LoVo (cell line): ENCODE measurements at places on chromosomes 12 and 14.
A peak's percentile ranks its signal among the peaks of the same experiment; 100 is the strongest.

DNA sequence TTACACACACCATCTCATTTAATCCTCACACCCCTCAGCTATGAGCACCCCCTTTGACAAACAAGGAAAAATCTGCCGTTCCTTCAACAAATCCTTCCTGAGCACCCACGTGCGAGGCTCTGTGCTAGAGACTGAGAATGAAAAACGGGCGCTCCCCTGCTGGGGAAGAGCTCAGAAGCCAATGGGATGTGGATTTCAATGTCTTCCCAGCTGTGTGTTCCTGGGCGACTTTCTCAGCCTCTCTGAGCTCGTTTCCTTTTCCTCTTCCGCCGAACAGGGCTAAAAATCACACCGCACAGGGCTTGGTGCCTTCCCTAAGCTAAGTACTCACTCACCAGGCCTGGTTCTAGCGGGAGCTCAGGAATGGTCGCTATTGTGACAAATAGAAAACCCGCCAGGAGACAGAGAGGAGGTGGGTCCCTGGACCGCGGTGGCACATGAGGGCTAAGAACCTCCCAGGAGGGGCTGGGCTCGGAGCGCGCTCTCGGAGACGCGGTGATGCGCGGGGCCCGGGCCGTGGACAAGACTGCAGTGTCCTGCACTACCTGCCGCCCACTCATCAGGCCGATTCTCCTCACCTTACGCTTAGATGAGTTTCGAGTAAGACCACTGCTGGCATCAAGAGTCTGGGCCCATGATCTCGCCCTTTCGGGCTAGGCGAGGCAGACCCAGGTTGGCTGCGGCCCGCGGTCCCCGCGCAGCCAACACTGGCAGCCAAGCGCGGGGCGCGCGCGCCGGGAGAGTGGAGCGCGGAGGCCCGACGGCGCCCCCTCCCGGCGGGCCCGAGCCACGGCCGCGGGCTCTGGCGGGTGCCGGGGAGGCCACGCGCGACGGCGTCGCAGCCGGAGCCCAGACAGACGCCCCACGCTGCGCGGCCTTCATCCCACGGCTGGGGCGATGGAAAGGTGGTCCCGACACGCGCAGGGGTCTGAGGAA, 17.0 kb downstream of the ZDHHC22 start:
- DNase-seq: no peak

- no peak for DNase-seq
Measured at GRCh38 chr12:27504507-27504906, 19.5 kb upstream of the PPFIBP1 start.

- no peak for DNase-seq
Measured at GRCh38 chr12:51306507-51306906, 17.5 kb downstream of the BIN2 start.

DNA sequence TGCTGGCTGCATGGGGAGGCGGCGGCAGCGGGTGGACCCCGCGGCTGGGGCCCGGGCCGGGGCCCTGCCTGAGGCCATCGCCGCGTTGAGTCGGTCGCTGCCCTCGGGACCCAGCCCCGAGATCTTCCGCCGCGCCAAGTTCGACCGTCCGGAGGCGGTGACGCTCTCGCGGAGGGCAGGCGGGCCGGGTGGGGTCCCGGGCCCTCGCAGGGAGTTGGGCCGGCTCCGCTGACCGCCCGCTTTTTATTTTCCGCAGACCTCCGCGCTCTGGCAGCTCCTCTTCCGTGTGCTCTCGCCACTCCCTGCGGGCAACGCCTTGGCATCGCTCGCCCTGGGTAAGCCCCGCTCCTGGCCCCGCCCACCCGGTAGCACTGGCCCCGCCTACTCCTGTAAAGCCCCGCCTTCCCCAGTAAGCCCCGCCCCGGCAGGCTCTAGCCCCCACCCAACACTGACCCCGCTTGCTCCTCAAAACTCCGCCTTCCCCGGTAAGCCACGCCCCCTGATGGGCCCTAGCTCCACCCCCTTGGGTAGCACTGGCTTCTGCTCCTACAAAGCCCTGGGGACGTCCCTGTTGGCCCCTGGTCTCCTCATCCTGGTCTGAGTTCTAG, 424 bp downstream of the TEDC1 start:
- DNase-seq: peak; percentile 51

GRCh38 chr12:49672301-49673217, 34.6 kb downstream of the FMNL3 start:
- no peak for DNase-seq

DNA sequence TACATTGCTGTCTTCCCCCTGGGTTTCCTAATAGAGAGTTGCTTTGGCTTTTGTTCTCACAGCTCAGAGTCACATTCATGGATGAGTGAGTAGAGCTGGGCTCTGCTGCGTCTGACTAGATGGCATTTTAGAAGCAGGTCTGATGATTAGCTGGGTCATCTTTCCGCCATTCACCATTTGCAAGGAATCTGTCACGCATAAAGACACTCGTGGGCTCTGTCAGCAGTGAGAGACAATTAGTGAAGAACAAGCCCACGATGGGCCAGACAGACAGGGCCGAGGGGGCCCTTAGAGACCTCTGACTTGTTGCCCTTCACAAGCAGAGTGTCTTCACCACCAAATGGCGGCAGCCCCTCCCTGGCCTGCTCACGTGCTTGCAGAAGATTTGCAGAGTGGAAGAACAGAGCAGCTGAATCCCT, 175.0 kb downstream of the CRADD start:
- DNase-seq: no peak

GRCh38 chr12:67318786-67319185, 49.6 kb downstream of the CAND1 start:
- no peak for DNase-seq

DNA sequence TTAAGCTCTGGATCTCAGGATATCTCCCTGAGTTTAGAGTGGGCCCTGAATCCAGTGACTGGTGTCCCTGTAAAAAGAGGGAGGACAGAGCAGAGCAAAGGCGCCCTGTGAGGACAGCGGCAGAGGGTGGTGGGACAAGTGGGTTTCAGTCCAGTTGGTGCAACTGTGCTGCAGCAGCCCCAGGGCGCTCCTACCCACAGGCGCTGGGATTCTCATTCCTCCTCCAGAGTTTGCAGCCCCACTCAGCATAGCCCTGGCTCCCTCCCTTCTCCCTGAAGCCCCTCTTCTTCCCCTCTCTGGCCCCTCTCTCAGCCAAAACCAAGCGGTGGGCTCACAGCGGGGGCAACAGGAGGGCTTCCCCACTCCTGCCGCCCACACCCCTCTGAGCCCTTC, 1.6 kb downstream of the TMEM179 start:
- DNase-seq: no peak
